Spinal cord (tissue), 10 donors: ENCODE measurements at places on chromosomes 6 and 20.

DNA sequence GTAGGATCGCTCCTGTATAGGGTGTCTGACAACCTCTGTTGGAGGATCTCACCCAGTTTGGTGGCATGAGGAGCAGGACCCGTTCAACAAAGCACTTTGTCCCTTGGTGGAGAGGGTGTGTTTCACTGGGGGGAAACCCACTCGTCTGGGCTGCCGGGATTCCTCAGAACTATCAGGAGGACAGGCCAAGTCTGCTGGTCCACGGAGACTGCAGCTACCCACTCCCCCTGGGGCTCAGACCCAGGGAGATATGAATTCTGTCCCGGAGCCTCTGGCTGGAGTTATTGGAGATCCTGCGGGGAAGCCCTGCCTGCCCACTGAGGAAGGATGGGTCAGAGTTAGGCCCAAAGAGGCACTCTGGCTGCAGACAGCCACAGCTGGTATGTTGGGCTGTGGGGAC is 233.1 kb downstream of the PKHD1 start:
- no peak overlapping the region for H3K4me3 ChIP-seq
- H3K27me3 ChIP-seq: no peaks in the 10 kb centered on the region
- H3K27ac ChIP-seq: no peak overlapping the region
- DNase-seq: no peak
- H3K4me1 ChIP-seq: no peaks in the 10 kb centered on the region
- no peaks in the 10 kb centered on the region for H3K36me3 ChIP-seq

DNA sequence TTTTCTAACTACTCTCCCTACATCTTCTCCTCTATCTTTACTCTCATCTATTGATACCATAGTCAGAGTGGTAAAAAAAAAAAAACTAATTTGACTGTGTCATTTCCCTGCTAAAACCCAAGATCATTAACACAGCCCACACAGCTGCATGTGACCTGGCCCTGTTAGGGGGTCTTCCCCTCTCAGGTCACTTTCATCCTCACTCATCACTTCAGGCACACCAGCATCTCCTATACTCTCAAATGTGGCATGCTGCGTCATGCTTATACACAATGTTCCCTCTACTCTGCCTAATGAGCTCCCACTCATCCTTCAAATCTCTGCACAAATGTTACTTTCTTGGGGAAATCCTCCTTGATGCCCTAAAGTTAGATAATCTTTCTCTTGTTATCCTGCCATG is 86.8 kb downstream of the CDK19 start:
- no peaks in the 10 kb centered on the region for H3K36me3 ChIP-seq
- no peak overlapping the region for H3K4me3 ChIP-seq
- H3K27me3 ChIP-seq: no peaks in the 10 kb centered on the region
- no peaks in the 10 kb centered on the region for H3K4me1 ChIP-seq
- DNase-seq: no peak
- H3K27ac ChIP-seq: no peak overlapping the region

- H3K4me1 ChIP-seq: peaks cover 25% of the 10 kb centered on the region
- peak overlapping the region; percentile 77 for H3K27ac ChIP-seq
- DNase-seq: peak; percentile 50
- no peak overlapping the region for H3K4me3 ChIP-seq
Measured at GRCh38 chr6:111628142-111628850, 22.6 kb upstream of the TRAF3IP2 start.

DNA sequence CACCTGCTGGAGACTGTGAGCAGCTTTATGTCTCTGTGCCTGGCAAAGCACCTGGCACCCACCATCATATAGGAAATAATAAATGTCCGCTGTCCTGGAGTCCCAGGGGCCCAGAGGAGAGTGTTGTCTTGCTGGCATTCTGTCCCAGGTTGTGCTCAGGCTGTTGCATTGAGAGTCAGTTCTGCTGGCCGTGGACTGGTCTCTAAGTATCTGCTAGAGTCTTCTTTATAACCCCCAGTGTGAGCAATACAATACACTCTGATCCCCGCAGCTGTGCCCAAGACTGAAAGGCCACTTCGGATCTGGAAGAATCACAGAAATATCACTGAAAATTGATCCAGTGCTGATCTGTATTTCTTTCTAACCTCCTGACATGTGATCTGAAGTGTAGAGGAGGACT is 38.3 kb upstream of the HINT3 start:
- no peak overlapping the region for H3K27ac ChIP-seq
- DNase-seq: no peak
- H3K4me1 ChIP-seq: no peaks in the 10 kb centered on the region
- peaks cover 4% of the 10 kb centered on the region for H3K36me3 ChIP-seq
